Subcutaneous preadipocyte (primary cell): ENCODE measurements at places on chromosomes 4 and X. TPM values are rescaled to one million over a fixed set of nuclear protein-coding genes. Genes with fewer than 3 reads are reported as not detected.

The USP17L25 gene
- total RNA-seq: not detected in 2 replicates

The AMER1 gene
- 1.8 and 2.3 TPM in 2 replicates for total RNA-seq

The KIAA1210 gene
- not detected in 2 replicates for total RNA-seq

The VSIG4 gene
- under 0.01 TPM in 1 of 2 replicates, not detected in the other for total RNA-seq

The ENAM gene
- total RNA-seq: not detected in 2 replicates

The GABRE gene
- 13.6 and 45.0 TPM in 2 replicates for total RNA-seq

The SMIM10 gene
- total RNA-seq: 7.2 and 9.2 TPM in 2 replicates

The TMSB15B gene
- total RNA-seq: 1.6 and 3.3 TPM in 2 replicates

The MTNR1A gene
- under 0.01 TPM in 1 of 2 replicates, not detected in the other for total RNA-seq

The LONRF3 gene
- 0.20 TPM in 1 of 2 replicates, not detected in the other for total RNA-seq

The ZNF711 gene
- under 0.01 and 0.20 TPM in 2 replicates for total RNA-seq

The ZCCHC13 gene
- not detected in 2 replicates for total RNA-seq

The ZRSR2 gene
- 3.1 and 3.3 TPM in 2 replicates for total RNA-seq

The CPLX1 gene
- total RNA-seq: not detected in 2 replicates

The MAGEA4 gene
- total RNA-seq: not detected in 2 replicates

The HTN3 gene
- not detected in 2 replicates for total RNA-seq

The CCDC149 gene
- 4.1 and 4.4 TPM in 2 replicates for total RNA-seq

The RHOXF1 gene
- total RNA-seq: not detected in 2 replicates

The VCX gene
- not detected in 2 replicates for total RNA-seq

The DKK2 gene
- total RNA-seq: 0.37 and 0.39 TPM in 2 replicates

The ALB gene
- not detected in 2 replicates for total RNA-seq
